ENCODE measurements at places on chromosomes 7 and 10.
A peak's percentile ranks its signal among the peaks of the same experiment; 100 is the strongest.

- DNase-seq = no peak
These were observed 55.5 kb downstream of the DPYSL4 start for GRCh38 chr10:132242103-132242840.

DNA sequence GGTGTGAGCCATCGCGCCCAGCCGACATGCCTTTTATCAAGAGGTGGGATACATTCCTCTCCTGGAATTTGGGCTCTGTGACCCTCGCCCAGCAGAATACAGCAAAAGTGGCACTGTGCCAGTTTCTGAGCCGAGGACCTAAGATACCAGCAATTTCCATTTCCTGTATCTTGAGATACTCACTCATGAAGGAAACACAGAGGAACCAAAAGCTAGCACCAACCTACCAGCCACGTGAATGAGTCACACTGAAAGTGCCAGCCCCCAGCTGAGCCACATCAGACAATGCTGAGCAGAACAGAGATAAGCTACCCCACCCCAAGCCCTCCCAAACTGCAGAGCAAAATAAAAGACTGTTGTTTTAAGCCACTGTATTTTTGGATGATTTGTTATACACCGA lies 56.3 kb downstream of the CACUL1 start:
- peak; percentile 81 for DNase-seq

- no peak for DNase-seq
These were observed at the start of gene ANTXRL for GRCh38 chr10:46286991-46287693. ANTXRL (plus strand) TSS chr10:46286997; CDS start chr10:46287263, 266 bp downstream.

- no peak for DNase-seq
These were observed 205.2 kb downstream of the SFMBT2 start for GRCh38 chr10:7205656-7206055.

GRCh38 chr7:156935250-156935649 lies 14.3 kb upstream of the NOM1 start:
- DNase-seq = no peak

- DNase-seq = no peak
These were observed 115.5 kb downstream of the FOXP2 start for GRCh38 chr7:114530057-114530611.

- DNase-seq = no peak
These were observed 143.9 kb upstream of the FRMD4A start for GRCh38 chr10:14474656-14475055.

DNA sequence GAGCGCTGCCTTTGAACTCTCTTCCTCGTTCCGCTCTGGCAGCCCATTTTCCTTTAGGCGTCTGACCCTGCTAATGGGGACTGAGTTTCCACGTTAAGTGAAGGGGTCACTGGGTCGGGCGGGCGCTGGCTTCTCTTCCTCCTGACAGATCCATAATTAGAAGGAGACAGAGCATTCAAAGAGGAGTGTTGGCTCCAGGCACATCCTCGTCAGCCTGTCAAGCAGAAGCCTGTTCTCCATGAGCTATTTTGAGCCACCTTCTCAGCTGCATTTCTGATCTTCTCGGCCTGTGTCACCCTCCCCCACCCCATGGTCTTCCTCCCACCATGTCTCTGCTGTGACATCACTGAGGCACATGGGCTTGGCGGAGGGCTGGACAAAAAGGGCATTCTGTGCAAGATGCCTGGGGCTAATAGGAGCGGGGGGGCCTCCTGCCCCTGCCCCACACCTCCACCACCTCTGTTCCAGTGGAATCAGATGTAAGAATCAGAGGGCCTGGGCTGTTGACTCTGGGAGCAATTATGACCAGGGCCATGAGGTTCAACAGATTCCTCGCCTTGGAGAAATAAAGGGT lies 248.1 kb downstream of the PLXNA4 start:
- no peak for DNase-seq

- peak; percentile 77 for DNase-seq
These were observed at the start of gene COMMD3 for GRCh38 chr10:22316286-22317075. COMMD3 (plus strand) TSS chr10:22316388; CDS start chr10:22316418, 30 bp downstream.

- no peak for DNase-seq
These were observed 81.9 kb downstream of the KCNMA1 start for GRCh38 chr10:77555591-77556212.

GRCh38 chr7:47465191-47465590 lies 116.7 kb downstream of the TNS3 start:
- no peak for DNase-seq

- no peak for DNase-seq
These were observed 1.8 kb downstream of the PGAM2 start for GRCh38 chr7:44063547-44063893.

GRCh38 chr10:132798876-132799275 lies 12.9 kb upstream of the NKX6-2 start:
- DNase-seq = no peak

- no peak for DNase-seq
These were observed 64.6 kb downstream of the COL13A1 start for GRCh38 chr10:69866246-69866687.

GRCh38 chr7:148412691-148413090 lies 177.9 kb upstream of the C7orf33 start:
- no peak for DNase-seq

- peak; percentile 89 for DNase-seq
These were observed at the start of gene ARPC1B for GRCh38 chr7:99374111-99375064. ARPC1B (plus strand) TSS chr7:99374730; CDS start chr7:99385715, 10,985 bp downstream.

- no peak for DNase-seq
These were observed 47.1 kb downstream of the DNAJB6 start for GRCh38 chr7:157383868-157384267.

DNA sequence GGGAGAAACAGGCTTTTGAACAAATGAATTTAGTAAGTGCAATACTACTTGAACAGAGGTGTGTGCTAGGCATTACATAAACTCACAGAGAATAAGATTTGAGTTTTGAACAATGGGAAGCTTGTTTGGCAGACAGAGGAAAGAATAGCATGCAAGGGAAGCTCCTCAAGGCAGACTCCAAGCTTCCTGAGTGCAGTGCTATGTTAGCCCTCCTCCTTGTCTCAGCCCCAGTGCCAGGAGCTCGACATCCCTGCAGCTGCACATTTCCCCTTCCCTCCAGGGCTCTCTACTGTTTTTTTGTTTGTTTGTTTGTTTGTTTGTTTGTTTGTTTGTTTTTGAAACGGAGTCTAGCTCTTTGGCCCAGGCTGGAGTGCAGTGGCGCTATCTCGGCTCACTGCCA lies 237.5 kb downstream of the IPMK start:
- DNase-seq = no peak

GRCh38 chr7:117043108-117043825 lies 90.0 kb downstream of the ST7 start:
- no peak for DNase-seq

DNA sequence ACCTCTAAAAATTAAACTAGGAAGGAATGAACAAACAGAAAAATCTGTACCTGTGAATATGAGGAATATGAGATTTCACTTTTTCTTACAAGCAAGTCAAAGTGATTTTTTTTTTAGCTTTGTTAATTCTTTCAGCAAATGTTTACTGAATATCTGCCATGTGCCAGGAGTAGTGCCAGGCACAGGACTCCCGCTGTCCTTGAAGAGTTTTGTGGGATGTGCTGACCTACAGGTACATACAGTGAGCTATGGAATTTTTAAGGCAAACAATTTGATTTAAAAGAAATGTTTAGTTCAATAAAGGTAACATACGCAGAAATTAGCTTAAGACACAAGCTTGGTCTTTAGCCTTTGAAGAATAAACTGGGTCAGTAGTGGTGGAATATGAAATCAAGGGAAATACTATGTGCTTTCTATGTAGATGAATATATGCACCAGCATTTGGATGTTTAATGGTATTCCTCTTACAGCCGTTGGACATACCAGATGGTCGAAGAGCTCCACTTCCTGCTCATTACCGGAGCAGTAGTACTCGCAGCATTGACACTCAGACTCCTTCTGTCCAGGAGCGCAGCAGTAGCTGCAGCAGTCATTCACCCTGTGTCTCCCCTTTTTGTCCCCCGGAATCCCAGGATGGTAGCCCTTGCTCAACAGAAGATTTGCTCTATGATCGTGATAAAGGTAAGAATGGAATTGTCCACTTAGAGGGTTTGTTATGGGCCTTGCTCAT lies 102.0 kb downstream of the GLCCI1 start:
- no peak for DNase-seq

- DNase-seq = no peak
These were observed 29.6 kb downstream of the FGFBP3 start for GRCh38 chr10:91879515-91880170.

DNA sequence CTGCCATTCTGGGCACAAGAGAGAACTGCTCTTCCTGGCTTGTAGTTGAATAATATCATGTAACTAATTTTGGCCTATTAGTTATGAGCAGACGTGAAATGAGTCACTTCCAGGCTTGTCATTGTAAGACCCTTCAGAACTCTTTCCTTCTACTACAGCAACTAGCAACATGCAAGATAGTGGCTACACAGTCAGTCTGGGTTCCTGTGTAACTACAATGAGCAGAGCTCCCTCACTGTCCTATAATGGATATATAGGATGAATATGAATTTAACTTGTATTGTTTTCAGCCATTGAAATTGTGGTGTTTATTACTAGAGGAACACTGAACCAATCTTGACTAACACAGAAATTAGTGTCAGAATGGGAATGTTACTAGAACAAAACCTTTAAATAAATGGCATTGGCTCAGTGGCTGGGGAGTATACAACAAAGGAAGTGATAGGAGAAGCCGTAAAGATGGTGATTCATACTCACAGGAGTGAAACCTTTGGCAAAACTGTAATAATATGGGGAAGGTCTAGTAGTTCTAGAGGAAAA lies 2.9 kb upstream of the MTPN start:
- no peak for DNase-seq

GRCh38 chr7:87528730-87529129 lies 53.2 kb upstream of the ABCB4 start:
- DNase-seq = no peak

DNA sequence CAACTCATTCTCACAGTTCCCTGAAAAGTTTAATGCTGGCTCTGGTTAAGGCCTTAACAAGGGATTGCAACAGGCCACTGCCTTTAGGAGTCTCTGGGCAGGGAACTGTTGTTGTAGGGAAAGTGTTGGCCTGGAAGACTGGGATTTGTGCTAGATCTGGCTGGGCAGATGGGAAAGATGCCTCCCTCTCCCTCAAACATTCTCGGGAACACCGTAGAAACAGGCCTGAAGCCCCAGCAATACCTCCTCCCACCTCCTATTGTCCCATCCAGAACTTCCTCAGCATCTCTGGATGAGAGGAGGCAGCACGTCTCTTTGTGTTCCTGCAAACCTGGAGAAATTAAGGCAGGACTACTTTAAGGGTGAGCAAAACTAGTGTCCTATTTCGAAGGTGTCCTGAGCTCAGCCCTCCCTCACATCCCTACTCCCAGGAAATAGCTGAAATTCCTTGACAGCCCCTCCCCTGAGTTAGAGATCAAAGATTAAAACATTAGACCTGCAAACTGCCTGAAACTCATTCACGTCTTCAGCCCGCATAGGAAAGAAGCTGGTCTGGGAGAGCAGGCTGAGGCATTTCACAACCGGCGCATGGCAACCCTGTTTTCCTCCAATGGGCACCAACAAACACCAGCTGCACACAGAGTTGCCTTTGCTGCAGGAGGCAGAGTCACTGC lies 10.9 kb upstream of the MAP3K8 start:
- DNase-seq = no peak

DNA sequence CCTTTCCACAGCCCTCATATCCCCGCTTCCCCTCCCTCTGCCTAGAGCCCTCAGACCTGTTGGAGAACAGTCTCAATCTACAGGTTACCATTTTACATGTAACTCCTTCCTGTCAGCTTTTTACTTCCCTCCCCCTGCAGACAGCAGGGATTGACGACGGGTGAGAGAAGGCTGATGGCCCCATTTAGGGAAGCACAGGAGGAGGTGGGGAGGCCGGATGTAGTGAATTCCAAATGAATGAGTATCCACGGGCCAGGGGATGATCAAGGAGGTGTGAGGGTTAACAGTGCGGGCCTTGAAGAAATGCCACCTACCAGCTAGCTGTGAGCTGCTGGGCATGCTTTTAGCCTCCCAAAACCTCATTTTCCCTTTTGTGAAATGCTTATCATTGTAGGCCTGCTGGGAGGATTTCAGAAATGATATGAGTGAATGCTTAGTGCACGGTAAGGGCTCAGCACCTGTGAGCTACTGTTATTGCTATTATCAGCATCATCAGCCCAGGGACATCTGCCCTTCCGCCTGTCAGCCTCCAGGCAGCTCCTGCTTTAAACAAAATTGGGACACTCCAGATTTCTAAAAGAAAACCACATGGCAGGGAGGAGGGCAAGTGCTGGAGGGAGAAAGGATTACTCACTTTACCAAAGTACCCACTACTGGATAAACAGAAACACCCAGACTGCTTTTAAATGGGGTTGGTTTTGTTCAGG lies 6.5 kb upstream of the NANOS1 start:
- DNase-seq = no peak

- no peak for DNase-seq
These were observed 625.4 kb upstream of the FOXK1 start for GRCh38 chr7:4056552-4057288.

GRCh38 chr7:27251652-27252590 lies 9.3 kb downstream of the EVX1 start:
- no peak for DNase-seq

GRCh38 chr7:17289074-17289645 lies 9.3 kb upstream of the AHR start:
- DNase-seq = no peak

DNA sequence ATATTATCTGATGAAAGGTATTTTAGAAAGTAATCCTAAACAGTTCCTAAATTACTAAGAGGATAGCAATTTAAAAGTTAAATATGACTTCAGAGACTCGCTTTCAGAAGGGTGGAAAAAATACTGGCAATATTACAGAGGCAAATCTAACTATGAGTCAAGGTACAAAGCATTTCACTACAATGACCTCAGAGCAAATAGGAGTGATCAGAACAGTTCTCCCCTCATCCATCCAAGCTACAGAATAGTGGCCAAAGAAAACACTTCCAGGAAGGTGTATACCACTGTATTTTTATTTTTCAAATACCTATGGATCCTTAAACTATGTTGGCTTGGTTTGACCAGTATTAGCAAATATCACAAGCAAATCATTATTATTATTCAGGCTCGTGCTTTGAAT lies 112.8 kb upstream of the ODAD2 start:
- no peak for DNase-seq

- no peak for DNase-seq
These were observed 9.1 kb downstream of the ZYX start for GRCh38 chr7:143390104-143390772.

DNA sequence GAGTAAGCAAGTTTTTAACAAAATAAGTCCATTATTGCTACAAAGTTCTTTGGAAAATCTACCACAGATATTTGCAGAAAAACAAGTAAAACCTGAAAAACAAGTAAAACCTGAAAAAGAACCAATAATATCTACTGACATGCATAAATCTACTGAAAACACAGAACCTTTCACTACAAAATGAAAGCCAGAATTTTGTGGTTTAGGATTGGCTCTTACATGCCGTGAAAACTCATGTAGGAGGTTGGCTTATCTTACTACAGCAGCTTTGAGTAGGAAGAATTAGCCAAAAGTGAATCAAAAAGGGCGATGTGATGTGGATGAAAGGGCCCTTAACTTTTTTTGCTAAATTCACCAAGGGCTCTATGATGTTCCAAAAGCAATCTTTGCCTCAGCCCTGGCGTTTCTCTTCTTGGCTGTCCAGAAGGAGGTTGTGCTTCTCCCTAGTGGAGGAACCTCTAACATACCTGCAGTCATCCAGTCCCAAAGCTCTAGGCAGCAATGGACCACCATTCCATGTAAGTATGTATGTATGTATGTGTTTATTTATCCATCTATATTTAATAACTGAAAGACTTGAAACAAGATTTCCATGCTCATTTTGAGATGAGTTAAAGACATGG lies 93.5 kb upstream of the ZNF804B start:
- DNase-seq = no peak

All from activated CD4-positive, alpha-beta T cell treated with anti-CD3 and anti-CD28 coated beads, Interleukin-2, amount 50 U/mL, for 48 hours (primary cell).